Esophagus mucosa (tissue), 1 donor: ENCODE measurements at places on chromosomes 6 and 20. TPM values are rescaled to one million over a fixed set of nuclear protein-coding genes. Genes with fewer than 3 reads are reported as not detected.

RAET1G gene
- 24.7 TPM for total RNA-seq

BPI gene
- total RNA-seq = not detected

APOBEC2 gene
- total RNA-seq = not detected

LAMA4 gene
- total RNA-seq = 8.0 TPM

BCLAF1 gene
- 80.9 TPM for total RNA-seq

CNR1 gene
- 0.72 TPM for total RNA-seq

- ATAC-seq = no peak
These were observed 124.0 kb downstream of the FIG4 start for GRCh38 chr6:109815054-109815453.

DNA sequence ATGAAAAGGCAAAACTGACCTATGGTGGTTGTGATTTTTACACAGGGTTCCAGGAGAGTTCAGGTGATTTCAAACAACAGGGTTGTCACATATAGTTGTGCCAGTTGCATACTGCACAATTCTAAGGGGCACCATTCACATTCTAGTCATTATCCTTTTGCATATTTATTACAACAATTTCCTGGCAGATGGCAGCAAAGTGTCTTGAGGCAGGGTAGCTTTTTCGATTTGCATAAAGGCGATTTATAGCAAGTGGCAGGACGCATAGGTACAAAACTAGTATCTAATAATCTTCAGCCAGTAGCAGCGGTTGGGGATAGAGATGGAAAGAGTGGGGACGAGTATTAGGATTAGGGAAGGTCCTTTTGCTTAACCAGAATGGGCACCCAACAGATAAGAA, 46.5 kb upstream of the TRAF3IP2 start:
- ATAC-seq = no peak

DNA sequence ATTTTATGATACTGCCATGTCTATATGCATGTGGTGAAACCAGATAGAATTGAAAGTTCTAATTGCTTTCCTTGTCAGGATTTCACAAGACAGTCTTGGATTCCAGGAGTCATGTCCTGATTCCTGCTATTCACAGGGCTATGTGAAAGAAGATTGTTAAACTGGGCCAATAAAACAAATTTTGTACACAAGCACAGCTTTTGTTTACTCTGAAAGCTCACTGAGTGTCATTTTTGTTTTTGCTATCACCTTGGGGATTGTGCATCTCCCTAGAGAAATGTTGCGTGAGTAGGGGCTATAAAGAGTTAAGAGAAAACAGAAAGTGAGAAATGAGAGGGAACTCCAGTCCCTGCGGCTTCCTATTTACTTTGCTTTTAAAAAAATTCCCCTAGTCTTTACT, 627.5 kb downstream of the PKHD1 start:
- no peak for ATAC-seq

- ATAC-seq = no peak
These were observed 103.7 kb upstream of the SALL4 start for GRCh38 chr20:51906049-51906448.

- ATAC-seq = no peak
These were observed 505.3 kb downstream of the MMUT start for GRCh38 chr6:48957781-48958180.

GRCh38 chr6:16057446-16057845, 71.4 kb upstream of the MYLIP start:
- ATAC-seq = peak; percentile 60
